Coronary artery (tissue), 2 donors: ENCODE measurements at places on chromosomes 2 and 18.

DNA sequence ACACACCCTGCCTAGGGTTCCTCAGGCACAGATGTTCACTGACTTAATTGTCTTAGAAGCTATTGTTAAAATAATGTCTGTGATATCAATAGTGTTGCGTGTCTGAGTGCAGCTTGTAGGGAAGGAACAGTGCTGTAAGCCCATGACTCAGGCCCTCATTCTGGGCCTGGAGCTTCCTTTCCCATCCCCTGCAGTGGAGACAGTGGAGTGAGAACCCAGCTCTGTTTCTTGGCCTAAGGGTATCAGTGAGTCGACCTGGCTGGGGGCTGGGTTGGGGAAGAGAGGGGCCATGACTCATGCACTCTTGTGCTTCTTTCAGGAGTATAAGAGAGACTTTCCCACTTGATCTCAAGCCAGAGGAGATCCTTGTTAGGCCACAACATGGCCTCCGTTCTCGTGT, 106.8 kb downstream of the HRH4 start:
- no peak for DNase-seq

DNA sequence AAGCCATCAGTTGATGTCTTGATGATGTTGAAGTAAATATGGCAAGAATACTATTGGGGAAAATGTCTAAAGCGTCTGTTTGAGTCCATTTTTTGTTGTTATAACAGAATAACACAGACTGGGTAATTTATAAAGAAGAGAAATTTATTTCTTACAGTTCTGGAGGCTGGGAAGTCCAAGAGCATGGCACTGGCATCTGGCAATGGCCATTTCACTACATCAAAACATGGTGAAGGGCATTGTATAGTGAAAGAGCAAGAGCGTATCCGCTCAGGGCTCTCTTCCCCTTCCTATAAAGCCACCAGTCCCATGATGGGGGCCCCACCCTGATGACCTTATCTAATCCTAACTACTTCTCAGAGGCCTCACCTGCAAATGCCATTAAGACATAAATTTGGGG, 29.6 kb upstream of the MRPL19 start:
- DNase-seq, result no peak

- DNase-seq, result no peak
Observed at GRCh38 chr2:186518291-186518690, 32.2 kb downstream of the ZC3H15 start.

- DNase-seq, result no peak
Observed at GRCh38 chr2:218345491-218346236, 11.0 kb upstream of the CATIP start.

- DNase-seq, result no peak
Observed at GRCh38 chr2:80715433-80715832, 410.9 kb upstream of the LRRTM1 start.

DNA sequence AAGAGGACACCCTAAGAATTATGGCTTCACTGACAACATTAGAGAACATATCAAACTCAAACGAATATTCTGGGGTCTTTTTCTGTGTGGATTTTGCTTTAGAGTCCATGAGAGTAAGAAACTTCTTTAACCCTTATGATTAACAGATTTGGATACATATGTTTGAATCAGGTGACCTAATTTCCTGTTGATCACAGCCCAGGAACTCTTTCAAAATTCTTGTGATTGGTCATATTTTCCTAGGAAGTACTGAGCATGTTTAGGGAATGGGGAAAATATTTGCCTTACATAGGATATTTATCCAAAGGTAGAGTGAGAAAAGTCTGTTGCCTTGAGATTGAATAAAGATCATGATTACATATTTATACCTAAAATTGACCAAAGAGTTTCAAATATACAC, 160.0 kb downstream of the KCNH7 start:
- no peak for DNase-seq

DNA sequence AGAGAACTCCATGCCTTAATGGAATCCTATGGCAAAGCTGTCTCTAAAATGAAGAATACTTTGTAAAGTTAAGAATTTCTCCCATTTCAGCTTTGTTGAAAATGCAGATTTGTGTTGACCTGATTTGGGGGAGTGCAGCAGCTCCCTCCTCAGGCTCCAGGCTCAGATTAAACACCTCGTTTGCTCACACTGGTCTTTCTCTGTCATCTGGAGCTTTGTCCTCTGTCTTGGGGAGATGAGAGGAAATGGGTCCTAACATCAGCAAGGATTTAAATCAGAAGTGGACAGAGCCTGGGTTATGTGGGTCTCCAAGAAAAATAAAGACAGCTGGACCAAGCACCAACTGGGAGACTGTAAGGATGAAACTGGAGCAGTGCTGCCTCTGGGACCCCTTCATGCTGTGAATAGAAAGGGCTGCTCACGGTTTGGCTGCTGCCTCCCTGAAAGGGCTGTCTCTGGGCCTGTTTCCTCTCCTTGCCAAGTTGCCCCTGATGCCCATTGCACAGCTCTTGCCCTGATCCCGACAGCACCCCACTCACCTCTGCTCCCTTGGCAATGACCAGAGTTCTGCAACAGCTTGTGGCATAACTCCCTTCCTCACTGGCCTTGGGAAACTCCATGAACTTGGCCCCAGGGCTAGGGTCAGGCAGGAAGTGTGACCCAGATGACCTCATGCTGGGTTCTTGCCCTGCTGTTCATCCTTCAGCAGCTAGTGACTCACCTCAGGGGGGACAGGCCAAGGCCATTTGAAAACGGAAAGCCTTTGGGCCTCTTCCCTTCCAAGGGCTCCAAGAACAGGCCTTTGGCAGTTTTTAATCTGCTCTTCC, 197.2 kb downstream of the CYP26B1 start:
- no peak for DNase-seq

- no peak for DNase-seq
Observed at GRCh38 chr18:49744376-49745008, 68.8 kb downstream of the ACAA2 start.

GRCh38 chr2:112712903-112713584, 7.8 kb upstream of the NT5DC4 start:
- DNase-seq, result no peak

DNA sequence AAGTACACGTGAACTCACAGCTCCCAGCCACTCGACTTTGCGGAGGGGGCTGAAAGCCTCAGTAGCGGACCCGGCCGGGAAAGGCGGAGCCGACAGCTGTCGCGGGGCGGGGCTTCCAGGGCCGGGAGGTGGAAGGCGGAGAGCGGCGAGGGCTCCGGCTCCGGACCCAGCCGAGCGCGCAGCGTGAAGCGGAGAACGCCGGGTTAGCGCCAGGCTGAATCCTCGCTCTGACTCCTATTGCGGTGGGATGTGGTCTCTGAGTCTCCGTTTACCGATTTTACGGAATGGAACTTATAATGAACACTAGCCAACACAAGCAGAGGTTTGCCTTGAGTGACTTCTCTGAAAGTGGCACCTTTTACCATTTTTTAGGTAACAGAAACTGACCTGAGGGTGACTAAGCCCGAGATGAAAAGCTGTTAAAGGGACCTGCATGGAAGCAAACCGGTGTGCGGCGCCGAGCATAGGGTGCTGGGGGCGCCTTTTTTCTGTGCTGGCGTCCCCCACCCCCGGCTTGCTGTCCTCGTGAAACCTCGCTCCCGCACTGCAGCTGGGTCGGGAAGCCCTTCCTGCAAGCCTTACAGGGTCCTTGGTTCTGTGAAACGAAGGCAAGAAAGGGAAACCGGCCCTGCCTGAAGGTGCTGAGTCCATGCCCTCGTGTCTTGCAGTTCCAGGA, 72.9 kb downstream of the EN1 start:
- no peak for DNase-seq

- no peak for DNase-seq
Observed at GRCh38 chr18:68406761-68407160, 308.1 kb downstream of the TMX3 start.

- no peak for DNase-seq
Observed at GRCh38 chr18:34805103-34805877, 95.2 kb downstream of the DTNA start.

- DNase-seq, result no peak
Observed at GRCh38 chr2:12299431-12299830, 417.3 kb upstream of the TRIB2 start.

GRCh38 chr2:181895818-181896217, 4.3 kb downstream of the ITPRID2 start:
- DNase-seq, result no peak

GRCh38 chr2:88739985-88740600, 48.6 kb downstream of the RPIA start:
- no peak for DNase-seq

GRCh38 chr2:152420936-152421335, 86.0 kb downstream of the FMNL2 start:
- DNase-seq, result no peak
